ENCODE measurements at places on chromosomes 6 and 20.
A peak's percentile ranks its signal among the peaks of the same experiment; 100 is the strongest.

GRCh38 chr6:21899708-21900107, 306.2 kb downstream of the SOX4 start:
- no peak for ATAC-seq

DNA sequence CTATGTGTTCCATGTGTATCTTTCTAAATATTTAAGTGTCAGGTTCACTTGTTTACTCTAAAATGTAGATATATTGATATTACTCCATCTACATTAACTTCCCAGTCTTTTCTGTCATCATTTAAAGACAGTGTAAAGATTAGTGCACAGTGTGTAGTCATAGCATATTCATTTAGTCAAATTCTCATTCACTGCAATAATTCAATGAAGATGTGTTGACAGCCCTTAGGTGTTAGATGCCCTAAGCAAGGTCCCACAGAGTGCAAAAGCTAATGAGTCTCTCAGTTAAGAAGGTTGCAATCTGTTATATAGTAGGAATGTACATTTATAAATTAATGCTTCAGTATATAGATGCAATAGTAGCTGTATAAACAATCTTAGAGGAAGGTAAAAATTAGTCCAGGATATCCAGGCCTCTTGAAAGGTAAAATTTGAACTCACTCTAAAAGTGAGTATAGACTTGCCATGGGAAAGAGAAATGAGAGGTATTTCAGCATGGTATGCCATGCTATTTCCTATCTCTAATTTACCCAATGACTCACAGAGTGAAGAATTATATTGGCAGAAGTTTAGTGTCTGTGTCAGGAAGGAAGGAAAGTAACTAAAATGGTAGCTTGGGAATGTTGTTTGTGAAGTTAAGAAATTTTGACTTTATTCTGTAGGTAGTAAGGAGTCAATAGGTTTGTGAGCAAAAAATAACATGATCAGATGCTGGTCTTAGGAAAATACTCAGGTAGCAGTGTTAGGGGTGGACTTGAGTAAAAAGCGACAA, 969.9 kb upstream of the CITED2 start:
- ATAC-seq = no peak

GRCh38 chr20:1377341-1377871, 15.4 kb downstream of the FKBP1A start:
- ATAC-seq = peak; percentile 84

- no peak for ATAC-seq
These were observed 11.0 kb downstream of the PTCHD4 start for GRCh38 chr6:48099713-48100587.

- no peak for ATAC-seq
These were observed 91.9 kb downstream of the CCDC170 start for GRCh38 chr6:151585741-151586140.

Measured in activated CD4-positive, CD25-positive, alpha-beta regulatory T cell treated with anti-CD3 and anti-CD28 coated beads, Interleukin-2, amount 50 U/mL, for 24 hours (primary cell).